ENCODE measurements at places on chromosomes 3 and 15. TPM values are rescaled to one million over a fixed set of nuclear protein-coding genes. Genes with fewer than 3 reads are reported as not detected.

Gene SAXO2
- 2.3 TPM for total RNA-seq

Gene KLHL40
- total RNA-seq = not detected

Gene MLF1
- 9.6 TPM for total RNA-seq

Gene CPN2
- 0.16 TPM for total RNA-seq

DNA sequence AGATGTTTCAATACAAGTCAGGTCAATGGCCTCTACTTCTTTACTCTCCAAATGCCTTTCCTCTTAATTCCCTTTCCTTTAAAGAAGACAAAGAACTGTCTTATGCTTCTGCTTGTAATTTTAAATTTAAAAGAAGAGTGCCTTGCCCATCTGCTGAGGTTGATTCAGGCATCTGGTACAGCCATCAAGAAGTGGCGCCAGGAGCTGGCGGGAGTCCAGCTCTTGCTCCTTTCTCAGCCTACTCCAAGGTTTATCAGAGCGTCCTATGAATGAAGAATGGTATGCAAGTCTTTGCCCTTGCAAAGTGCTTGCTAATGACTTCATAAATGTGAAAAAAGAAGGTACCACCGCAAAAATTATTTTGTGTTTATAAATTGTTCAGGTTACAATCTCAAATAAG, 294.6 kb upstream of the TGFBR2 start:
- DNase-seq = peak; percentile 65

- no peak for DNase-seq
Observed at GRCh38 chr15:59632714-59633113, 21.1 kb downstream of the GCNT3 start.

DNA sequence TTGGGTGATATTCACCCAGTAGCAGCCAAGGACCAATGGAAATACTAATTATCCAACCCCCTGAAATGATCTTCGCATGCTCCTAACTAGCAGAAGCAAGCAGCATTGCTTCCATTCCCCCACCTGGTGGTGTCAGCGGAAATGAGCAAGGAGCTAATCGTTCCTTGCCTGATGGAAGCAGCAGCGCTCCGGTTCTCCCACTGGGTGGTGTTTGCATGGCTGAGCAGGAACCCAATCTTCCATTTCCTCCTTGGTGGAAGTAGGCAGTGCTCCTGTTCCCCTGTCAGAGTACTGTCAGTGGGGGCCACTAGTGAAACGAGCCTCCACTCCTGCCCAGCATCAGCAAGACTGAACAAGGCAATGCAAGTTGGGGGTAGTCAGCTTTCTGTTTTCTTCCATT, 311.5 kb downstream of the CACNA2D3 start:
- DNase-seq = no peak

DNA sequence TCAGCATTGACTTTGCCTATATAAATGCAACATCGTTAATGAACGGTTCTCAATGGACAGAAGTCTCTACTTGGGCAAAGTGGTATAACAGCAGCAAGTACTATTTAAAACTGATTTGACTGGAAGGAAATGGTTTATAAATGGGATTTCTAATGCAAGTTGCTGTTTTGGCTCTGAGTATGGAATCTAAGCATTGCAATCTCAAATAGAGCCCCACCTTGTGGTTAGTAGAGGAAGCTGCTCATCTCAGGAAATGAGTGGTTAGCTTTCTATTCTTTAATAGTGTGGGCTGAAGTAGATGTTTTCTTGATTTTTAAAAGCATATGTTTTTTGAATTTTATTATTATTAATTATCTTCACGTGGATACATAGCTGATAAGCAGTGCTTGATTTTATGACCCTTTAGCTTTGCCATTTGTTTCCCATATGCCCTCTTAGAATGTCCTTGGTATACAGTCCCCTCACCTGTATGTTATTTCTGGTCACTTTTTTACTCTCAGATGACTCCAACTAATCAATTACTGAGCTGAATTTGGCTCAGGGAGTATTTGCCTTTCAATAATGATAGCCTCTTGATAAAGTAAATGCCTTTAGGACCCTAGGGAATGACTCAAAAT, 67.1 kb downstream of the OXSM start:
- DNase-seq = no peak

GRCh38 chr15:71225851-71226250, 110.6 kb downstream of the THSD4 start:
- DNase-seq = no peak

GRCh38 chr15:65434201-65434600, 11.5 kb upstream of the IGDCC4 start:
- DNase-seq = no peak

- no peak for DNase-seq
Observed at GRCh38 chr15:73374604-73375003, 5.8 kb upstream of the HCN4 start.

GRCh38 chr3:170739410-170739809, 130.6 kb downstream of the RPL22L1 start:
- DNase-seq = no peak

DNA sequence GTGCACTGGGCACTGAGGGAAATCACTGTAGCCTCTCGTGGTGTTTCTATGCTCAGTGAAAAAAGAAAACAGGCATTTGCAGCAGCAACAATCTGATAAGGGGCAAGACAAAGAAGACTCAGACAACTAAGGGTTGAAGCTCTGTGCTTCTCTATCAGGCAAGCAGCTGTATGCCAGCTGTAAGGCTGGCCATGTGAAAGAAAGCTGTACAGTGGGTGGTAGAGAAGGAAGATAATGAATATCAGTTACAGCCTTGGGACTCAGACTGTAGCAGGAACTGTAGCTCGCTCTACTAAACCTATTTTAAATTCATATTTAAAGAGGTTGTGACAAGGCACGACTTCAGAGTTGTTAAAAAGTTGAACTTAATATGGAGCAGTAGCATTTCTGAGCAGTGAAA, 76.3 kb downstream of the VGLL3 start:
- no peak for DNase-seq

- DNase-seq = no peak
Observed at GRCh38 chr15:71440489-71441110, 325.3 kb downstream of the THSD4 start.

GRCh38 chr3:50221411-50222168, 14.4 kb upstream of the GNAI2 start:
- DNase-seq = no peak

- no peak for DNase-seq
Observed at GRCh38 chr3:49534581-49535441, 19.5 kb upstream of the BSN start.

- no peak for DNase-seq
Observed at GRCh38 chr3:5504135-5504534, 316.6 kb downstream of the EDEM1 start.

GRCh38 chr3:126126811-126127431, 43.0 kb upstream of the SLC41A3 start:
- peak; percentile 37 for DNase-seq

GRCh38 chr3:12771236-12771635, 12.2 kb upstream of the TMEM40 start:
- no peak for DNase-seq

DNA sequence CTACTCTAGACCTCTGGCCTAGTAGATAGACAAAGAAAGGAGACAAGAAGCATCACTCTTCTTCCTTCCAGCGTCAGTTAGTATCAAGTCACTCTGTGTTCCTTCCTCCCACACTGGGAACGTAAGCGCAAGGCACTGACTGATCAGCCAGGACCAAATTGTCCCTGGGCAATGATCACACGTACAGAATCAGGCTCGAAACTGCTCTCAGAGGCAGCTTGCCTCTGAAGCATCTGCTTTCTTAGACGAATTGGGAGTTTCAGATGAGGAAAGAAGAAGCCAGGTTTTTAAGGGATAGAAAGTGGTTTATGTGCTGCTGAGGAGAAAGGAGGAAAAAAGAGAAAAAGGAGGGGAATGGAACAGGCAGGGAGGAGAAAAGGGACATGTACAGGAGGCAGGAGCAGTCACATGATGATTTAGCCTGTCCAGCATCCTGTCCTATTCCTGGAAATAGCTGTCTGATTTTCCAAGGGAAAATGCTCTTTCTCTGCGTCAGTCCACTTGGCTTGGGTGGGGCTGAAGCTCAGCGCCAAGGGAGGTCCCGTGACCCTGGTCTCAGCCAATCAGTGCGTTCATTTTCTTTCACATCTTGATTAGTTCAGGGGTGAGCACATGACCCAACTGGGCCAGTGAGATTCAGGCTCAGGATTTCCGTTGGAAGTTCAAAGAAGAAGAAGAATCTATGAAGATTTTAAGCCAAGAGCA, 102.0 kb upstream of the PRICKLE2 start:
- DNase-seq = no peak

GRCh38 chr3:184885112-184885511, 73.1 kb downstream of the VPS8 start:
- DNase-seq = no peak

DNA sequence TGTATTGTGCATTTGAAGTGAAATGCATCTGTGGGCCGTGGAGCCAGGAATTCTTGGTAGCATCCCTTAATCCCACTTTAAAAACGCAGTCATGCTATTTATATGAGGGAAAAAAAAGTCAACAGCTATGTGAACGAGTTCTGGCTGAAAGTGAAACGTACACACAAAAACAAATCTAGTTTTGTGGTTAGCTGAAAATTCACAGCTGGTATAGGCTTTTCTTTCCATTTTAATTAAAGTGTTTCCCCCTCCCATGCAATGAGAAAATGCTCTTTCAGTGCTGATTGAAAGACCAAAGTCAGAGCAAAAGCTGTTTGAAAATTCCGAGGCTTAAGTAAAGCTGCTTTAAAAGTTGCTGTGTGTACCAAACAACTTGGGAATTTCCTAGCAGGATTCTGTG, 297.4 kb downstream of the PLCL2 start:
- no peak for DNase-seq

- no peak for DNase-seq
Observed at GRCh38 chr3:80688814-80689213, 921.0 kb upstream of the ROBO1 start.

DNA sequence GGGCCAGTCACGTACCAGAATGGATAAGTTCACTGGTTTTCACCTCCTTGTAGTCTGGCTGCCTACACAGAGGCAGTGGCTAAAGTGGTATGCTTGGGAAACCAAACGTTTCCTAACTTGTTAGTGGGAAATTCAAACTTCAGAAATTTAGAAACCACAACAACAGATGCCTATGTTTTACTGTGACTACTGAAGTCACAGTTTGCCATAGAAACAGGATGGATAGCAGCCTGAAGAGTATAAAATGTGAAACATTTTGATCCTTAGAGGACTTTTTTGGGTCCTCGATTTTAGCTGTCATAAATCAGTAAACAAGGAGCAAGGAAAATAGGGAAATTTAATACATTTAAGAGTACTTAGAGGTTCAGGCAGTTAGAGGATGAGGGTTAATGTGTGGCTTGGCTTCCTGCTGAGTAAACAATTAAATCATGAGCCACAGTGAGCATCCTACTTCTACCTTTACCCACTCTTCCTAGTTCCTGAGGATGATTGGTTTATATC, 48.6 kb downstream of the CMSS1 start:
- DNase-seq = no peak

DNA sequence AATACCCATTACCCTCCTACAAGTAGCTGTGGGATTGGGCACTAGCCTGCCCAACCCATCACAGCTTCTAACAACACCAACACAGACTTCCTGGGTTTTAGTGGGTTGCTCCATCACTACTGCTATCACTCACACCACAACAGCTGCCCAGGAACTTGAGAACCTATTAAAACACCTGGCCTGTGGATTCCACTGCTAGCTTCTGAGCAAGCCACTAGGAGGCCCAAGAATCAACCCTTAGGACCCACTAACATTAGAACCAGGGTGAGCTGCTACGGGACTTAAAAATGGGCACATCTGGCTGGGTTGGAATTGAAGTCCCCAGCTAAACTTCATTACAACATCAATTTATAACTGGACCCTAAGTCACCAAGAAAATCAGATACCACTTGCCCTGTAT, 113.2 kb upstream of the TP63 start:
- DNase-seq = no peak

DNA sequence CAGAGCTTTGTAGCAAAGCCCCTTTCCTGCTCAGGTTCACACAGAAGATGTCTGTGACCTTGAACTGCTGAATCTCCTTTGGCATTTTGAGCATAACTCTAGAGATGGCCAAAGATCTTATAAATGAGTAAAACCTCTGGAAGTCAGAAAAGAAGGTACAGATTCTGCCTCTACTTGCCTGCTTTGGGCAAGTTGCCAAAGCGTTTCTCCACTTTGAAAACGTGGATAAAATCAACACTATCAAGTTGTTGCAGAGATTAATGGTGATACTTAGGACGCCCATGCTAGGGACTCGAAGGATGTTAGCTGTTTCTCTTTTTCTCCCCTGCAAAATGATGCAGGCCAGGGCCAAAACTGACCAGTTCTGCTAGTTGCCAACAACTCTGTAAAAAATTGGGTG, 68.0 kb upstream of the CMTM7 start:
- no peak for DNase-seq

DNA sequence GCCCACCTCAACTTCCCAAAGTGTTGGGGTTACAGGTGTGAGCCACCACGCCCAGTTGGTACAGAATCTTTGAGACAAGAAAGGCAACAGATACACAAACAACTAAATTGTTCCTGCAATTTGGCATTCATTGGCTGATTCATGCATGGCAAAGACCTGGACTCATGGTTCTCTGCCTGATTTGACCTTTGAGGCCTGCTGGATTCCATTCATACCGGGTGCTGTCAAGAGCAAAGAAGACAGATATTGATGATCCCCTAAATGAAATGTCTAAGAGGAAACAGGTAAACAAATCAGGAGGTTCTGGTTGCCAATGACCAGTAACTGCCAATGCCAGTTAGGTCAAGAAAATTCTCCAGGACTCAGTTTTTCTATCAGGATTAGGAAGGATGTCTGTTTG, 43.9 kb upstream of the RAD18 start:
- no peak for DNase-seq

GRCh38 chr3:35664460-35664919, 25.2 kb downstream of the ARPP21 start:
- DNase-seq = no peak

Measured in breast epithelium (tissue), 4 donors.